ENCODE measurements at places on chromosomes 2 and 18.
A peak's percentile ranks its signal among the peaks of the same experiment; 100 is the strongest.

- DNase-seq: no peak
Measured at GRCh38 chr2:241454837-241455485, 53.4 kb downstream of the STK25 start.

GRCh38 chr18:34947711-34948125 is 93.5 kb upstream of the MAPRE2 start:
- peak; percentile 55 for DNase-seq

DNA sequence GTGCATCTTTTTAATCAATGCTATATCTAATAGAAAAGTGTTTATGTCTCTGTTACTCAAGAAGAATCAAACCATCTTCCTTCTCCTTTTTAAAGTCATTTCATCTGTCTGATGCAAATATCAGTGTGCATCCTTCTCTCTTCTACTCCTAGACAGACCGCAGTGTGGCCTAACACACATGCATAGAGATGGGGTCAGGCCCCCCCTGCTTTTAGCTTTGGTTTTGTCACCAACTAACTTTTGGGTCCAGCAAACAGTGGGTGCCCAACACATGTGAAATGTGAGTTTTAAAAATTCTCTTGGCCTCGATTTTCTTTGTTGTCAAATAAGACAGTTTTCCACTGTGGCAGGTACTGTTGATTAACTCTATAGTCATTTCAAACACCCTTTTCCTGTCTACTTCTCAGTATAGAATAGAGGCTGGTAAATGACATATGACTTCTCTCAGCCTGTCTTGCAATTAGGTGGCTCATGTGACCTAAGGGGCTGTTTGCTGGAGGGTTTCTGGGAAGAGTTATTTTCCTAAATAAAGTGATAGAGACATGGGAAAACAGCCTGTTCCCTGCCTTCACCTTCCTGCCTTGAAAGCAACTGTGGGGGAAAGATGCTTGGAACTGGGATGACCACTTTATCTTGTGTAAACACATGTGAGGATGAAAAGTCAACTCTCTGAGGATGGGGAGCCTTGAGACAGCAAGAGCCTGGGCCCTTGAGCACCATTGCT is 65.7 kb upstream of the DARS1 start:
- DNase-seq: no peak

DNA sequence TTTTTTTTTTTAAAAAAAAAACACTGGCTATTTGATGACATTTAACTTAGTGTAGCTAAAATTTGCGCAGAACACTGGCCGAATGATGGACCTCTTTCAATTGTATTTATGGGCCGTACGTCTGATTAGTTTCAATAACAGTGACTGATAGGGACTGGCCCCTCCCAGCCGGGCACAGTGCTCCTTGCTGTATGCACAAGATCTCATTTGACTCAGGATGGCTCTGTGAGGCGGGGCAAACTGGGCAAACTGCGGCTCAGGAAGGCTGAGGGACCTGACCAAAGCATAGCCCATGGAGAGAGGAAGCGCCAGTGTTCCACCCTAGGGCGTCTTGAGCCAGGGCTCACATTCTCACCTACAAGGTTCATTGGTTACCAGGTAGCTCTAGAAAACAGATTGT is 21.2 kb downstream of the TRAF3IP1 start:
- no peak for DNase-seq

- DNase-seq: no peak
Measured at GRCh38 chr2:17181051-17181752, 337.0 kb downstream of the RAD51AP2 start.

- DNase-seq: no peak
Measured at GRCh38 chr2:42048299-42049220, 739 bp downstream of the PKDCC start.

- no peak for DNase-seq
Measured at GRCh38 chr2:158507141-158507540, 50.4 kb downstream of the PKP4 start.

DNA sequence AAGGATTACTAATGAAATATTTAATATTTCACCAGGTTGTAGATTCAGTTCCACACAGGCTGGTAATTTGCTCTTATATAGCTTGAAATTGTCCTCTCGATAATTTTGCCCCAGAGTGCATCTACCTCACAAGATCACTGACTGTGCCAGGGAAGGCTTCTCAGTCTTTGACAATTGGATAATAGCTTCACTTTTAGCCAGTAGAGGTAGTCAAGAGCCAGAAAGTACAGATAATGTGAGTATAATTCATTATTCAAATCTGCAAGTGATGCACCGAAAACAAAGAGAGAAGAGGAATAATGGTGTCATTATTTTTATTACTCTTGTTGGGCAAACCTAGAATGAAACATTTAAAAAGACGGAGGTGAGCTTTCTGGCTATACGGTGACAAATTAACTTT is 292.8 kb downstream of the EN1 start:
- DNase-seq: no peak

- DNase-seq: no peak
Measured at GRCh38 chr2:217286833-217287232, 427.0 kb upstream of the TNP1 start.

GRCh38 chr2:85804583-85804982 is 50.8 kb downstream of the ATOH8 start:
- DNase-seq: no peak

GRCh38 chr2:238295144-238296112 is 7.0 kb upstream of the PER2 start:
- no peak for DNase-seq

DNA sequence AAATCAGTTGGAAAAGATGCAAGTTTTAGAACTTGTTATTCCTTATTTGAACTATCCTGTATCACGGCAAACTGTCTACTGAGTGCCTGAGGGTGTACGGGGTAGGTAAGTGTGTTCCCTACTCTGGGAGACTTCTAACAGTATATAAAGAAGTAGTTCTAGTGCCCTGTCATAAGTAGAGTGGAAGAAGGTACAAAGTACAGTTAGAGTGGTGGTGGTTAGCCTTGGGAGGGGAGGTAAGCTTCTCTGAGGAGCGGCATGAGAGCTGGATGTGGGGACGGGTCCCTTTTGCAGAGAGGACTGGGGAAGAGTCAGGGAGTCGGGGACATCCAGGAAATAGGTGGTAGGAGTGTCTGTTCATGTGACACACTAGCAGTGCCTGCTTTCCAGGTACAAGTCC is 48.5 kb downstream of the DGKD start:
- DNase-seq: no peak

- DNase-seq: no peak
Measured at GRCh38 chr2:47070920-47071824, 83.9 kb downstream of the STPG4 start.

DNA sequence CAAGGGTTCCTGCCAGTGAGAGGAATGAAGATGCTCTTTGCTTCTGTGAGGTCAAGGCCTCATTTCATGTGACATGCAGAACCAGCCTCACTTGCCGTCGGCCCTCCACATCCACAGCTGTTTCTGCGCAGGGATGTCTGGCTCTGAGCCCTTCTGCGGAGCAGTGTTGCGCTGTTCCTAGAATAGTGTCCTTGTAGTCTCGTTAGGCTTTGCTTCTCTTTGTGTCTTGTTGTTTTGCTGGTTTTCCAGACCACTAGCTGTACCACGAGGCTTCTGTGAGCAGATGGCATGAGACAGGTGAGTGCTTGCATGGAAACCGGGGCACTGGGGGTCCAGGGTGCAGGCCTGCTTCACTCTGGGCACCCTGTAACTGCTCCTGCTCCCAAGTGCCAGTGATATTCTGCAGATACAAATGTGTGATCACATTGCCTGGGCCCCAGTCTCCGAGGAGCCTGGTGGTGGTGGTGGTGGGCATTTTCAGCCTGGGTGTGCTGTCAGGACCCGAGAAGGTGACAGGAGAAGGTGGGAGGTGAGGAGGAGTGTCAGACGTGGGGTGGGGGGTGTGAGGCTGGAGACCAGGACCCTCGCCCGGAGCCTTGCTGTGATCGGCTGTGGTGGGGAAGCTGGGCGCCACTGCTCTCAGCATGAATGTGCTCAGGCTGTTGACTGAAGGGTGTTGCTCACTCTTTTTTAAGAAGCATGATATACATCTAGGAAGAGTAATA is 34.3 kb downstream of the LDLRAD4 start:
- DNase-seq: no peak

All from HS-5 (cell line).